ENCODE measurements at places on chromosomes 7 and 10.
A peak's percentile ranks its signal among the peaks of the same experiment; 100 is the strongest.

GRCh38 chr10:100836891-100837290 is 75.9 kb upstream of the SLF2 start:
- no peak for DNase-seq

- DNase-seq: peak; percentile 90
Observed at GRCh38 chr10:116742367-116743265, at the start of gene HSPA12A. Gene HSPA12A (minus strand): TSS chr10:116742566. CDS start chr10:116742469, 97 bp downstream.

- no peak for DNase-seq
Observed at GRCh38 chr10:113354711-113355110, 198.1 kb upstream of the HABP2 start.

DNA sequence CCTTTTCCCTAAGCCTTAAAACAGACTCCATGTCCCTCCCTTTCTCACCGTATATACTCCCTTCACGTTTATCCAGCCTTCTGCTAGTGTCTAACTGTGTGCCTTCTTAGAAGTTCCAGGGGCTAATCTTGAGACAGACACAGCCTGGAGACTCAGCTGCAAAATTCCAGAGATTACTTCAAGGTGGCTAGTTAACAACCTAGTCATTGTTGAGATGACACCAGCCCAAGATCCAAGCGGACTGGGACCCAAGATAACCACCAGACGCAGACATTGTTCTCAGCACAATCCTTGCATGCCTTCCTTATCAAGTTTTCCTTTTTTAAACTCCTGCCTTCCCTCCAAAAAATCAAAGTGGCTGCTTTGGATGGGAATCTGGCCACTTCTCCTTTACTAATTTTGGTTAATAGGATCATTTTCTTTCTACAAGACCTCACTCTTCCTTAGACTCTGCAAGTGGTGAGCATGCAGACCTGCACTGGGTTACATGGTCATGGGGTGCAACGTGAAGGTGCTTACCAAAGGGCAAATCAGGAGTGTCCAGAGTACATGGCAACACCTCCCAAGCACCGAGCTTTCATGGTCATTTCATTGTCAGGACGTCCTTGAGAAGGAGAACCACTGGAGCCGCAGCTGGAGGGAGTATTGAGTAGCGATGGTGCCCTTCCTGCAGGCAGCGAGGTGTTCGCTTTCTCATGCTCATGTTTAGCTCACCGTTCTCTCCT is 69.7 kb downstream of the ANLN start:
- no peak for DNase-seq

DNA sequence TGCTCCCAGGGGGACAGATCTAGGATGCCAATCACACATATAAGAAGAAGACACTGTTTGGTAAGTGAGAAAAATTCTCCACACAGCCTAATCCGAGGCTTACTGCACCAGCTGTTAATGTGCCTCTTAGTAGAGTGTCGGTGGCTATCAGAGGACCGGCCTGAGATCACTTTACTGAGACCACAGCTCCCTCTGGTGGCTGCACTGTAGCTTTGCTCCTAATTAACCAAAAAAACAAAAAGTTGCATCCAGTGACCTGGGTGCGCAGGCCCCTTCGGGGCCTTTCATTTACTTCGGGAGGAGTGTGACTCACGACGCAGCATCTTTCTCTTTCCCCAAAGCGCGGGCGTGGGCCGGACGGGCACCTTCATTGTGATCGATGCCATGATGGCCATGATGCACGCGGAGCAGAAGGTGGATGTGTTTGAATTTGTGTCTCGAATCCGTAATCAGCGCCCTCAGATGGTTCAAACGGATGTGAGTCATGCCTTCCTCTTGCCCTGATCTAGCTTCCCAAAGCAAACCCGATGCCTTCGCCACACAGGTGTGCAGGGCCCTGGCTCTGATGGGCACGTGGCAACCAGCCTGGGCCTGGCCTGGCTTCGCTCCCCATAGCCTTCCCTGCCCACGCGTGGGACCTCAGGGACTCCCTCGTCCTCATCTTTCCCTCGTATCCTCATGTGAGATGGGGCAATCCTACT is 56.7 kb downstream of the MKI67 start:
- DNase-seq: no peak

GRCh38 chr10:90912174-90912573 is 8.7 kb downstream of the ANKRD1 start:
- DNase-seq: no peak

DNA sequence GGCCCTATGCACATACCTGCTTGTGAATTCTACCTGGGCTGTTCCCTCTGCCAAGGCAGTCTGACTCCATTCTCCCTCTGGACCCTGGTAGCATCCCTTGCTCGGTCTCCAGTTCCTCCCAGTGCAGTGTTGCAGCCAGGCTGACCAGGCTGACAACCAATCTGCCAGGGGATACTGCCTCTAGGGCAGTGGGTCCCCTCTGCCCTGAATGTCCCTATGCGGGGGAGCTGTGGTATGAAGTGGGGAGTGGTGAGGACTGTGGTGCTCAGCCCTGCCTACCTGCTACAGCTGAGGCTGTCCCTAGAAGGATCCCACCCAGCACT is 48.0 kb upstream of the CAMK2B start:
- no peak for DNase-seq

GRCh38 chr7:92720604-92721350 is 115.6 kb downstream of the CDK6 start:
- no peak for DNase-seq

- peak; percentile 12 for DNase-seq
Observed at GRCh38 chr10:124596116-124596785, 134.6 kb downstream of the LHPP start.

DNA sequence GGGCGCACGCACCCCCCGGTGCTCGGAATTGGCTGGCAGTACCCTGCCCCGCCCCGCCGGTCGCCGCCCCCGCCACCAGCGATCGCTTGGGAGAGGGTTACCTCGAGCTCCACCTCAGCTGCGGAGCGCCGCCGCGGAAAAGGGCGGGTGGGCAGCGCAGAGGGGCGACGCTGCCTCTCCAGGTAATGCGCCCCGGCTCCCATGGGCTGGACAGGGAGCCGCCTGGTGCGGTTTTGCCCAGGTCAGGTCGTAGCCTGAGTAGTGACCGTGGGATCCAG is 1.3 kb downstream of the PFKFB3 start:
- peak; percentile 73 for DNase-seq

DNA sequence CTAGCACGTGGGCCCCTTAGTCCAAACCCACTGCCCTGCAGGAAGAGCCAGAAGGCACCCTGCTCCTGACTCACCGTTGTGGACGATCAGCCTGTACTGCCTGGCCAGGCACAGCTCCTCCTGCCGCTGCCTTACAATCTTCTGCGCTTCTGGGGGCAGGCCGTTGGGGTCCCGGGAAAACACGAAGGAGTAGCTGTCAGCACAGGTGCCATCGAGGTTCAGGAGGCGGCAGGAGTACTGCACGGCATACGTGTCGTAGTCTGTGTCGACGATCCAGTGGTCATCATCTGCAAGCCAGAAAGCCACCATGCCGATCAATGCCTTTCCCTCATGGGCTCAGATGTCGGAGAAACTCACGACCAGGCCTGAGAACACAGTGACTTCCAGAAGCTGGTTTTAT is 7.3 kb downstream of the RBP4 start:
- no peak for DNase-seq

DNA sequence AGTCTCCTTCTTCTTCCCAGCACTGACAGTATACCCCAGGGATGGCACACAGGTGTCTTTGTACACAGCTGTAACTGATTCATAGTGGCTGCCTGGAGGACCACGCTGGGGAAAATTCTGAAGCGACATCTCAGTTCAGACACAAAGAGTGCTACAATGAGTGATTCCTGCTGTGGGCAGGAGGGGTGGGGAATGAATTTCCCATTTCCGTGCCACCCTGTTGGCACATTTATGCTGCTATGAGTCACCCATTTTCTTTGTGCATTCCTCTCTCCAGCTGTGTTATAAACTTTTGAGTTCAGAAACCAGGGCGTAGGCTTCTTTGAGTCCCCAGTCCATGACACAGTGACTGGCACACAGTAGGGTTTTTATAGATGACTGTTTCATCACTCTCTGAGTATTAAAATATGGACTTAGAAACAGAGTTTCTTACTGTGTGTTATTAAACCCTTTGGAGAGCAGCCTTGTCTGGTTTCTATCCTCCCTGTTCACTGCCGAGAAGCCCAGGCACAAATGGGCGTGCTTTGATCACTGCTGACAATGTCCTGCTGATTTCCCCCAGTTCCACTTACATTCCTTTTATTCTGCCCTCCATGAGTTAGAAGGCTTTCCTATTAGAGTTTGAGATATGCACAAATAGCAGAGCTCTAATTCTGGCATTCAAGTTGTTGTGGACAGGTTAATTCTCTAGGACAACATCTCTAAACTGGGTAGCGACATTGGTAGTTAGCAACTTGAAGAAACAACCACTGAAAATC is 24.0 kb upstream of the NPS start:
- DNase-seq: no peak

GRCh38 chr10:112227331-112227987 is 43.9 kb upstream of the GPAM start:
- DNase-seq: no peak

DNA sequence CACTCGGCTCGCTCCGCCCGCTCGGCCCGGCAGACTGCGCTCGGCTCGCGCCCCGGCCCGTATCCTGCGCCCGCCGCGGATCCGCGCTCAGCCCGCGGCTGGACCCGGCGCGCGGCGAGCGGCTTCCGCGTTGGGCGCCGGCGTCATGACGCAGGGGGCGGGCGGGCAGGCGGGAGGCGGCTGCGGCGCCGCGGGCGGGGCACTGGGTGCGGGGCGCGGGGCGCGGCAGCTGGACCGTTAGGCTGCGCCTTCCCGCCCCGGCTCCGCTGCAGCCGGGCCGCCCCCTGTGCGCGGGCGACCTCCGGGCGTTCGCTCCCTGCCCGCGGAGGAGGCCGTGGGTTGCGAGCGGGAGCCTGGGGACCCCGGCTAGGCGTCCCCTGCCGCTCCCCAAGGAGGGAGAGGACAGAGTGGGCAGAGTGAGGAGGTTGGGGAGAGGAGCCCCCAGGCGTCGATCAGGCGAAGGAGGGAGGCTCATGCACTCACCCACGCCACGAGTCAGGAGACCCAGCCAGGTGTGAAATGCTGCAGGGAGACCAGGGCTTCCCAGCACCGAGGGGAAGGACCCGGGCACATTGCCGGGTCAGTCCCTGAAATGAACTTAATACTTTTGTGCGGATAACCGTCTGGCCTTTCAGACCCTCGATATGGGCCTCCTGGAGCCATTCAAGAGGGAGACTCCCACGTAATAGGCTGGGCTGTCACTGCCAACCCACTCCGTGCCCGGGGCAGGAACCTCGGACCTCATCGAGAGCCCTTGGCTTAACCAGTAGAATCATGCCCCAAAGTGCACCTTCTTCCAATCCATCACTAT is at the start of gene PIP4K2A:
Gene PIP4K2A (minus strand): TSS at position 100 of the 811 bp plus-strand sequence. CDS start 252 bp downstream, outside the sequence.
- peak; percentile 83 for DNase-seq

- no peak for DNase-seq
Observed at GRCh38 chr10:52453501-52453900, 139.4 kb downstream of the DKK1 start.

GRCh38 chr10:113776553-113776952 is 25.1 kb downstream of the PLEKHS1 start:
- no peak for DNase-seq

DNA sequence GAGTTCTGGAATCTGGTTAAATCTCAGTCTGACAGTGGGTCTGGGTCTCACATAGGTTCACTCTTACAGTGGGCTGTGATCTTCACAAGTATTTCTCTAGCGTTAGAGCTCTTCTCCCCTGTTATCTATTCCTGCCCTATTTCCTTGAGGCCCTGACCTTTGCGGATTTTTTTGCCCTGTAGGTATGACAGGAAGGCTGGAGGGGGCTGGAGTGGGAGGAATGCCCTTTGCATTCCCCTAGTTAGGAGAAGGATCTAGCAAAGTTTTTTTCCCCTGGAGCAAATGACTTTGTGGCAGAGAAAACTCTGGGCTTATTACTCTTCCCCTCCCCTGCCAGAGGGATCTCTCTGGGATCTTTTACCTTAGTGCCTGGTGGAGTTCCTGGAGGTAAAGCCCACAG is 49.2 kb downstream of the GALNT11 start:
- no peak for DNase-seq

DNA sequence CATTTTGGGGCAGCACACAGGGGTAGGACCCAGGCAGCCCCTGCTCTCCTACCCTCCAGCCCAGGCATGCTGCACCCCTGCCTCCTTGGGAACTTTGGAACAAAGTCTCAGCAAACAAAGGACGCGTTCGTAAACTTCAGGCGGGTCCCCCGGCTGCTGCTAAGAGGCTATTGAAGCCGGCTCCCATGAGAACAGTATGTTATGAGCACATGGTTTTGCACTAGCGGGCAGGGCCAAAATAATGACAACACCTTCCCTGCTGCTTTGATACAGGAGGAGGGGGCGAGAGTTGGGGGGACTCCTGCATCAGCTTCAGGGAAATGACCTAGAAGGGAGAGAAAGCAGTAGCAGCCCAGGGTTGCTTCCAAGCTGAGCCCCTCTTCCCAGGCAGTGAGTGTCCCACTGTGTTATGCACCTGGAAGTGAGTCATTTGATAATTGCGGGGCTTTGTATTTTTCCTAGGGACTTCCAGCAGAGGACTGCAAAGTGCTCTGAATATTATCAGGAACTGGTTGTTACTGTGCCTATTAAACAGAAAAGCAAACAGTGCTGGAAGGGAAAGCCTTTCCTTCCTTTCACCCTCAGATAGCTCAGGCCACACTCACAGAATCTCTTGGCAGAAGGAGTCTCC is 6.9 kb downstream of the ITPRIP start:
- DNase-seq: no peak

Measured in mucosa of descending colon (tissue), 3 donors.